Coronary artery (tissue), 2 donors: ENCODE measurements at places on chromosomes 1 and 21.

DNA sequence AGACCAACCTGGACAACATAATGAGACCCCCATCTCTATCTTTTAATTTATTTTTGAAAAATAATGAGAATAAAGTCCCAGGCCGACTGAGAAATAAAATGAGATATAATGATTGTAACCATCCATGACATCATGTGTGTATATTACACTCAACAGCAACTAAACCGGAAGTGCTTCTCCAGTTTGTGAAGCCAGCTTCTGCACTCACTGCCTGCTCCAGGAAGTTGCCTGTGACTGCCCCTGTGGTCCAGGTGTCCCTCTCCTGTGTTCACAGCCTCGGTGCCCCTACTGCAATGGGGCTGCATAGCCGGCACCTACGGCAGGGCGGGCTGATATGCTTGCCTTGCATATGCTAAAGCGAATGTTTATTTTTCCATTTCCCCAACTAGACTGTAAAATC is 68.3 kb downstream of the SSBP3 start:
- no peak for DNase-seq

DNA sequence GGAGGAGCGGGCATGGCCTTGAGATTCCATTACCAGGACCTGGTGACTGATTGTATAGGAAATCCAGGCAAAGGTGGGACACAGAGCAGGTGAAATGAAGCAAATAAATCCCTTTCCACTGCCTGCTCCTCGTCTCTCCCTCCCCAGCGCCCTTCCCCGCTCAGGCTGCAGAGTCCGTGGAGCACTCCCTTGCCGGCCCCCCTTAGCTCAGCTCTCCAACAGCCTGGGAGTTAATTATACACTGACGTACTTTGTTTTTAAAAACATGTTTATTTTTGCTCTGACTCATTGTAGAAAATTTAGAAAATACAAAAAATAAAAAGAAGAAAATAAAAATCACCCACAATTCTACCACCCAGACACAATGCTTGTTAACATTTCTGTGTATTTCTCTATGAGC is 61.7 kb downstream of the LGR6 start:
- no peak for DNase-seq

GRCh38 chr1:179599623-179600249 is 8.1 kb downstream of the TDRD5 start:
- DNase-seq, result no peak

GRCh38 chr1:235679005-235679404 is 29.4 kb upstream of the GNG4 start:
- no peak for DNase-seq

GRCh38 chr1:155940993-155941844 is at the start of gene RXFP4:
TSS of gene RXFP4 (plus strand) at chr1:155941638. CDS start at chr1:155941710, 72 bp downstream.
- DNase-seq, result no peak

- DNase-seq, result no peak
These were observed 2.1 kb upstream of the TP53BP2 start for GRCh38 chr1:223847781-223848345.
